ENCODE measurements at places on chromosomes 2 and 18.

DNA sequence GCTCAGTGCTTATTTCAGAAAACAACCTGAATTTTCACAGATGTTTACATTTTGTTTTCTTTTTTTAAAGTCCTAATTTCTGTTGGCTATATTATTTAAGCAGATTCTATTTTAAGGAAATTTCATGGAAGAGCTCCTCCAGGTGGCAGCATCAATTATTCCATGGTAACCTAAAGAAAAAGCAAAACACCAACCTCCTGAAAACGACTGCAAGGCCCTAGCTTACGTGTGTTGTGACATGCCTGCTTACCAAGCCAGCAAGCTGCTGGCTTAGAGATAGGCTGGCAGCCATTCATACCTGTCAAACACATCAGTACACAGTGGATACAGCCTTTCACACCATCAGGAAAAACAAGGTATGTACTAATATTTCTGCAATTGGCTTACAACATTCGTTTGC, 64.9 kb downstream of the LPIN2 start:
- no peak for DNase-seq

GRCh38 chr2:119723186-119723585, 36.5 kb upstream of the PTPN4 start:
- no peak for DNase-seq

DNA sequence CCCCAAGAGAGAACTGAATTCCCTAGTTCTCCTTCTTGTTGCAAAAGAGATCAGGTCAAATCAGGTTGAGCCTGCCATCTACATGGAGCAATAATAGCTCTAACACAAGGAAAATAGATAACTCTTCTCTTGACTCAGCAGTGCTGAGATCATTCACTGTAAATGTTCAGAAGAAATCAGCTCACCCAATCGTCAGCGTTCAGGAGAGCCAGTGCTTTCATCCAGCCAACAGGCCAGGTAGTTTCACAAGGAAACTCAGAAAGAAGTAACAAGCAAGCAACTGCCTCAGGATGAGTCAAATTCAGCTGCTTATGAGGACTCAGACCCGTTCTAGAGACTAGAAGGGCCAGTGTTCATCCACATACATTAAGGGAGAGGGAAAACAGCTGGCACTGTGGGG, 5.9 kb downstream of the LMAN2L start:
- peak; percentile 21 for DNase-seq

GRCh38 chr2:207995887-207996286, 29.4 kb downstream of the PLEKHM3 start:
- DNase-seq: no peak

GRCh38 chr2:239990966-239991365, 34.2 kb downstream of the NDUFA10 start:
- DNase-seq: no peak

GRCh38 chr2:38218591-38218991, 142.6 kb upstream of the CYP1B1 start:
- no peak for DNase-seq

DNA sequence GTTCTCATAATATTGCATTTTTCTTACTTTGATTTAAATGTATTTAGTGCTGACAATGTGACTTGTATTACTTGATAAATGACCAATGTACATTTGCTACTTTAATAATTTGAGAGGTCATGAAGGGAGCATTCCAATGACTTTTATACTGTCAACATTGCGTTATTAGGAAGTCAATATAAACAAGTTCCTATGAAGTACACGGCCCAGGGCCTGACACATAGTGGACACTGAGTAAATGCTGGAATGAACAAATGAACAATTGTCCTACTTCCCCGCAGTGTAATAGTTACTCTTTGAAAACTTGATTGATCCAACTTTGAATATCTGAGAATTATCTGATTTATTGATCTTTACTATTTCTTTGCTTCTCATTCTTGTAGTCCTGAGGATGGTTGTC, 47.3 kb downstream of the PKP4 start:
- DNase-seq: no peak

DNA sequence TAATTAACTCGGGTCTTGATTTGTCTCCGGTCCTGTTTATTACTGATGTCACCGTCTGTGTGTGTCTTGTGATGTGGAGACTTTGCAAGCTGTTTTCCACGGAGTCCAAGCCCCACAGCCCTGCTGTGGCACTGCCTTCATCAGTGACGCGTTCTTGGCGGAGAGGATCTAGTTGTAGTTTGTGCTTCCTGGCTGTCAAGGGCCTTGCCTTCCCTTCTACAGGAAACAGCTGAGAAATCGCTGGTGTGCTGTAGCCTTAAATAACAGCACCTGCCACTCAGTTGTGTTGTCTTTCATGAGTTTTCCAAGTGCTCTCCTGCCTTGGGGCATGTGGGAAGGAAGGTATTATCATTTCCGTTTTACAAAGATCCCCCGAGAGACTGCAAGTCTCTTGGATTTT, 26.3 kb downstream of the CTIF start:
- DNase-seq: no peak

GRCh38 chr2:187581125-187581896, 27.1 kb upstream of the TFPI start:
- peak; percentile 6 for DNase-seq

- DNase-seq: no peak
These were observed 99.4 kb upstream of the EPHA4 start for GRCh38 chr2:221671515-221671914.

DNA sequence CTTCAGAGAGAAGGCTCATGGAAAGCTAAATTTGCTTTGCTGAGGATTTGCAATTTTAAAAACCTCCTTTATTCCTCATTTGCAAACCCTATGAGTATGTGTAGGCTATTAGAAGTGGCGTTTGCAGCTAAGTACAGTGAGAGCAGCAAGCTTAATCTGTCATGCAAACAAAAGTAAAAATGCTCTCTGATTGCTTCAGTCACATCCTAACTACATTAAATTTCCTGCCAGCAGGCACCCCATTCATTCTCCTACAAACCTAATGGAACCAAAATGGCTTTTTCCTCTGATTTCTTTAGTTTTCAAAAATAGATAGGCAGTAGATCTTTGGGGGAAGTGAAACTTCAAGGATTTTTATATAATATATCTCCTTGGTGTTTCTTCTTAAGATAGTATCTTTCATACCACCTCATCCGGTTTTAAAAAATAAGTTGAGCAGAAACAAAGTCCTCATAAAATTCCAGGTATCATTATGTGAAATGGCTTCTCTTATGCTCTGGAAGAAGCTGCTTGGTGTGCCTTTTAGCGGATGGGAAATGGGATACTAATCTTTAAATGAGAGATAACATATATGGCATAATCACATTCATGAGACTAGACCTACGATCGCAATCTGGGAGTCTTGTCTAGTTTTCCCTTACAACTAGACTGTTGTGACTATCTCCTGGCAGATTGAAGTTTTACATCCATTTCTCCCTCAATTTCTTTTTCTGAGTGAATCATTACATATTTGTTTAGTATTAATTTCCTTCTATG, 49.1 kb downstream of the CLIP4 start:
- DNase-seq: no peak

DNA sequence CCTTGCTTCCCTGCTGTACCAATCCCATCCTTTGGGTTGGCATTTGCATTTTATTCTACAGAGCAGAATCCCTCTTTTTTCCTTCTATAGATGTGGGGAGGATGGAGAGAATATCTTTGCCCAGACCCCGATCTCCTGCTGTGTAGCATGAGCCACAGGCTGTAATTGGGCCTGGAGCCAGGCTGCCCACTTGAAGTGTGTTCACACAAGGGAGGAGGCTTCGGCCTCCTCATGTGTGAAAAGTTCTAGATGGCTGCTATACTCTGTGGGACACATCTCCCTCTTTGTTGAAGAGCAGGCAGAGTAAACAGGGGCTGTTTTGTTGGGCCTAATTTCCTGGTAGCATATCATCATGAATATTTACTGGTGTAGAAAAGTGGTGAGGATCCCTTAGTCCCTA, 126.3 kb downstream of the XRCC5 start:
- no peak for DNase-seq

- no peak for DNase-seq
These were observed 243.1 kb upstream of the FANCL start for GRCh38 chr2:58484221-58484620.

GRCh38 chr2:7437141-7437540, 519.9 kb downstream of the RNF144A start:
- no peak for DNase-seq

DNA sequence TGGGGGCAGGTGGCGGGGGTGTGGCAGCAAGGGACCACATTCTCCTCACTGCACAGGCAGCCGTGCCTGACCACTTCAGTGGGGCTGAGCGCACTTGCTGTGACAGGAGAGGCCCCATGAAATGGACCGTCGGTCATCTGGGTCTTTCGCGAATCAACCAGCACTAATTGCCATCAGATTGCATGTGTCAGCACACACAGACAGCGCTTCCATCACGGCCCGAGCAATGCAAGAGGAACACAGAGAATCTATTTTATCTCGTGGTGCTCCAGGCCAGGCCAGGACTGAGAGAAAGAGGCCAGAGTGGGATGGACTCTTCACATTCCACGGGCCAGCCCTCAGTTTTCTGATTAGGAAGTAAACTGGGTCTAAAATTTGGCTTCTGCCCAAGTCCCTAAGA, 87.0 kb downstream of the EIPR1 start:
- DNase-seq: no peak

DNA sequence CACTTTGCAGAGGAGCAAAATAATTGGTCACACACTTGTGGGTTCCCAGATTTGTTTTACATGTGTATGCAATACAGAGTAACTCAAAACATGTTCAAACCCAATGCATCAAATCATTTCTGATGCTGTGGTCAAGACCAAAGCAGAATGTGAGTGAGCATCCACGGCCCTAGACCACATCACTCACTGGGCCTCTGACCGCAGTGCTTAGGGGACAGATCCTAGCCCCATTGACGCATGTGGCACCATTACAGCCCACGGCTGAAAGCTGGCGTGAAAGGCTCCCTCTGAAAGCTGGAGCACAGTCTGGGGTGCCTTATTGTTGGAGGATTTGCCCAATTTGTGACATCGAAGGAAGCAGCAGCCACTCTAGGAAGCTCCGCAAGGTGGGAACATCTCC, 498.8 kb upstream of the TCF4 start:
- no peak for DNase-seq

- DNase-seq: no peak
These were observed 869 bp downstream of the STARD7 start for GRCh38 chr2:96207774-96208142.

DNA sequence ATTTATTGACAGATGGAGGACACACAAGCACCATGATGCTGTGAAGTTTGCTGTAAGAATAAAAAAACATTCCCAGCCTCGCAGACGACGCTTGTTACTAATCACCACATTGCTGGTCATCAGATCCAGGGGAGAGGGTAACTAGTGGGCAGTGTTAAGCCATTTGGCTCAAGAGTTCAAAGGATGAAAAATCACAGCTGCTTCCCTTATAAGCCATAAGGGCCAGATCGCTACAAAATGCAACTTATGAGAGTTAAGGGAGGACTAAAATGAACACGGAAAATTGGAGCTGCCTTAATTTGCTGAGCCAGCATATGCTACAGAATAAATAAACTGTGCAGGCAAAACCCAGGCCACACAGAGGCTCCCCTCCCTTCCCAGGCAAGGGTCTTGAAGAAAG, 522.6 kb downstream of the TDRD15 start:
- DNase-seq: no peak

- DNase-seq: no peak
These were observed 138.9 kb downstream of the MEIS1 start for GRCh38 chr2:66573821-66574233.

GRCh38 chr2:101773137-101773536, 75.6 kb downstream of the MAP4K4 start:
- DNase-seq: no peak

- no peak for DNase-seq
These were observed 5.5 kb upstream of the ID2 start for GRCh38 chr2:8676191-8676920.

DNA sequence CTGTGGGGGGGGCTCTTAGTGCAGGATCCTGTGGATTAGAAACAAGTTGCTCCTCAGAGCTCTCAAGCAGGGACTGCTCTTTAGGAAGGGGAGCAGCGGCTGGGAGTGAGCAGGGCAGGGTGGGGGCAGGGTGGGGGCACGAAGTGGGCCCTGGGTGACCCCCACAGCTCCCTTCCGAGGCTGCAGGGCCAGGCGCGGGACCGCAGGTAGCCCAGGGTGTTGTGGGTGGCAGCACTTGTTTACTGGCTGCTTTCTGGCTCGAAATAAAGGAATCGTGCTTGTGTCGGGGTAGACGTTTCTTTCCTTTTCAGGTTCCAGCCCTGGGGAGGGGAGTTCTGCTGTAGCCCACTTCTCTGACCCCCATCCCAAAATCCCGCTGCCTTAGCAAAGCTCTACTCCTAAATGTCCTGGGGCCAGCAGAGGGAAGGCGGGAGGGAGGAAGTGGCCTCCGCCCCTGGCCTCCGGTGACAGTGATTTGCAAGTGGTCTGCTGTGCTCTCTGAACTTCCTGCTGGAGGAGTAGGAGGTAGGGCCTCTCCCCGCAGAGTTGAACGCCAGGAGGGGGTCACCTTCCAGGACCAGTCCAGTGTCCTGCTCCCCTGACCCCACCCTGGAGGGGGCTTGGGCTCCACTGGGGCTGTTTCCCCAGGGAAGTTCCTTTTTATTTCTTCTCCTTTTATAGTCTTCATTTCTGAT, 8.3 kb downstream of the NEU4 start:
- no peak for DNase-seq

DNA sequence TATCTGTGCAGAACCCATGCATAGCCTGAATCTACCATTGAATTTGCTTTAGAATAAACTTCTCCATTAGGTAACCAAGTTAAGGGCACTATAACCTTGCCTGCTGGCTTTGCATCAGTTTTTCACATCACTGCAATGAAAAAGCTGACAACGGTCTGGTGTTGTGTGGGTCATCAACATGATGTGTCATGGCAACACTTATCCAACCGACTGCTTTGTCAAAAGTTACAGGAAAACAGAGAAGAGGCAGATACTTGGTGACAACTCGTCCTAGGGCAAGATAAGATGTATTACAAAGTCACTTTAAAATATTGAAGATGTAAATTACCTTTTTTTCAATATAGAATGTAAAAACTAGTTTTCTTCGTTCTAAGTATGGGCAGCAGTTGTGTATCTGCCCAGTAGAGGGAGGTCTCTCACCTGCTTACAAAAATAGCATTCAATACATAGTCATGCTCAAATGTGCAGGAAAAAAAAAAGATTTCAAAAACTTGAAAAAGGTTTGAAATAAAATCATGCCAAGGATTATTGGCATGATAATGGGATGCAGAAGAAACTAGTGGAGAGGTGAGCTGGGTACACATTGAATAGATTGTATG, 96.3 kb downstream of the EVA1A start:
- no peak for DNase-seq

DNA sequence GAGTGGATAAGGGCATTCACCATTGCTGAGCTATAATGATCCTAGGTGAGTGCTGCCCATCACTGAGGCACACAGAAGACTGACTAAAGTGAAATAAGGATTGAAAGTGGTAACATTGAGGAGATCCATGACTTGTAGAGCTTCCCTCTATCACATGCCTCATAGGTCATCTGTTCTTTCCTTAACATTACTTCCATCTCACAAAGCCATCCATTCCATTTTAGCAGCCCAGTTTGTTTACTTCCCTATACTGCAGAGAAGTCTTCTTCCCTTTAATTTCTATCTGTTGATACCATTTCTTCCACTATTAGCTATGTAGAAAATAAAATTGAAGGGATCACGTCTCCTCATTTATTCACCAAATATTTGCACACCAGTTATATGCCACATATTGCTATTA, 32.1 kb downstream of the ME2 start:
- DNase-seq: no peak

- no peak for DNase-seq
These were observed 43.9 kb upstream of the PCBP1 start for GRCh38 chr2:70043252-70043875.

- DNase-seq: no peak
These were observed 988.8 kb downstream of the LRP1B start for GRCh38 chr2:141142025-141142424.

GRCh38 chr18:76982841-76983583, 149.6 kb downstream of the MBP start:
- DNase-seq: peak; percentile 69
